ENCODE measurements at places on chromosomes 1 and 21. TPM values are rescaled to one million over a fixed set of nuclear protein-coding genes. Genes with fewer than 3 reads are reported as not detected.

The CA6 gene
- total RNA-seq = not detected

The CD1B gene
- not detected for total RNA-seq

DNA sequence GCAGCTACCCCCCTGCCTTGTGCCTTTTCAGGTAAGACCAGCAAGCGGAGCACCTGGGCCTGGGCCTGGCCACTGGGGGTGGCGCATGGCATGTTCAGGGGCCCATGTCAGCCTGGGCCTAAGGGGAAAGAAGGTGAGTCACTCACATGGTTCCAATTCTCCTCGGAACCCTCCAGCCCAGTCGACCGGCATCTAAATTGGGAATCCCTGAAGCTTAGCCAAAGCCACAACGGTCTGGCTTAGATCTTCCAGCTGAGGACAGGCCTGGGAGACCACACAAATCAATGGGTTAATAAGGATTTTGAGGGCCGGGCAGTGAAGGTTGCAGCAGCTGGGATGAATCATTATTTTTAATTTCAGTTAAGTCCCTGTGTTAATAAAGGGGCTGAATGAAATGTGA lies 145.1 kb upstream of the SMYD2 start:
- H3K27ac ChIP-seq = no peak overlapping the region
- no peak for DNase-seq
- no peaks in the 10 kb centered on the region for H3K4me1 ChIP-seq
- H3K27me3 ChIP-seq = no peaks in the 10 kb centered on the region
- H3K4me3 ChIP-seq = no peak overlapping the region

DNA sequence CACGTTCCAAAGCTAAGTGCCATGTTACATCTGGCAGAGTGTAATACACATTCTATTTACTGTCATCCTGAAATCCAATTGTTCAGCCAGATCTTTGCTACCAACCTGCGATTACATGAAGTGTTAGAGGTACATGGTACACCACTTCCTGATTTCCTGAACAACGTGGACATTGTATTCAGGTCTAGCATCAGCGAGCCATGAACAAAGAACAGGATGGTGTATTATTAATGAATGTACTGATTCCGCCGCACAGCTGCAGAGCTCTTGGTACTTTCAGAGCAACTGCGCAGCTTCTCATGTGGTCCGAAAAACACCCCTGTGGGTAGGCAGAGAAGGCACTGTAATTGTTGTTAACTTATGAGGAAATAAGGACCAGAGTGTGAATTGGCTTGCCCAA lies 511.4 kb downstream of the AJAP1 start:
- no peaks in the 10 kb centered on the region for H3K27me3 ChIP-seq
- H3K4me1 ChIP-seq = no peaks in the 10 kb centered on the region

All from pancreas (tissue), 10 donors.